ENCODE measurements at places on chromosomes 11 and 22. TPM values are rescaled to one million over a fixed set of nuclear protein-coding genes. Genes with fewer than 3 reads are reported as not detected.

- no peak for DNase-seq
Observed at GRCh38 chr11:80451105-80451504, 1010.3 kb upstream of the TENM4 start.

DNA sequence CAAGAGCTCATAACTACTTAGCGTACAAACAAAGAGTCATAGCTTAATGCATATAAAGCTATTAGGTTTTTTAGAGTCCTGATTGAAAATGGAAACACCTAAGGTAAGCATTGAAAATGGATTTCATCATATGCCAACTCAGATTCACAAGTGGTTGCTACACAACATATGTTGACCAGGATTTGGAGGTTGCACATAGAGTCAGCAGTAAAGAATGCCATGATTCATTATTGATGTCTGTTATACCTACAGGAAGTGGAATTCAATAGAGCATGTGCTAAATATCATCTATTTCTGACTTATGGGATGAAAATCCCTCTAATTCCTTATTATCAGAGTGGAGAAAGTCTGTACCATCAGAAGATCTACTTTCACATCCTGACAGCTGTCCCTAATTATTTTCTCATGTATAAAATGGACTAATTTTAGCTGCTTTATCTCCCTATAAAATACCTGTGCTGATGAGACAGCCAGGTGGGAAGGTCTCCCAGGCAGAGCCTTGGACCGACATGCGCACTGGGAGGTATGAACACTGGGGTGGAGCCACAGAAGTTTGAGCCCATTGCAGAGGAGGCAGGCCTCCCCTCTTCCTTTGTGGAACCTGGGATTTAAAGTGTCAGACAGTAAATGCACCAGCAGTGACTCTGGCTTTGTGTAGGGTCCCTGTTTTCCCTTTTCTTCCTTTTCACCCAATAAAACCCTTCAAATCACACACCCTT, 204.2 kb downstream of the AASDHPPT start:
- DNase-seq, result no peak

GRCh38 chr11:68472778-68473177, 12.2 kb downstream of the PPP6R3 start:
- no peak for DNase-seq

DNA sequence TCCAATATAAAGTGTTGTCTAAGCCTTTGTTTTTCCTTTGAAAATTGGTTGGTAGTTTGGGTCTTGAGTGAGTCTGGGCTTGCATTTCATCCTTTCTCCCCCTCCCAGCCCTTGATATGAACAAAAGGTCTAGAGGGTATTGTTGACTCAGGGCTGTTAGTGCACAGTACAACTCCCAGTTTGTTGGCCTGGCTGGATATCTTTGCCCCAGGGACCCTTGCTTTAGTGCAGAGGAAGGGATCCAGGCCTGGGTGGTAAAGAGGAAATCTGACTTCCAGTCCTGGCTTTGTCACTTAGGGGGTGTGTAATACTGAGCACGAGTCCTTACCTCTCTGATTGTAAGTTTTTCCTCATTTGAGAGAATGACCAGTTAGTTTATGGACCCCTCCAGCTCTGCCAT, 330.4 kb downstream of the TMEM135 start:
- DNase-seq, result no peak

Gene CRYAB
- 175 TPM for total RNA-seq

DNA sequence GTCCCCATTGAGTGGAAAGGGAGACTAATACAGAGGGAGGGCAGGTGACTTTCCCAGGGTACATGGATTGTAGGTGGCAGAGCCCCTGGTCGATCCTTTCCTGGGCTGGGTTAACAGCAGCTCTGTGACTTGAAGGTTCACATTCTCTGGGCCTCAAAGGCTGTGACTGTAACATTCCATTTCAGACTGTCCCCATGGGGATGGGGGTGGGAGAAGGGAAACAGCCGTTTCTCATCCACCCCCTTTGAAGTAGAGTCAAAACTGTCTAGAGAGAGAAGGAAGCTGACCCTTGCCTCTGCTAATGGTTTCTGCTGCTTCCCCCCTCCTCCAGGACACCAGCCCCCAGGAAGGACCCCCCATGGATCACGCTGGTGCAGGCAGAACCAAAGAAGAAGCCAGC, 19.2 kb downstream of the MICALL1 start:
- DNase-seq, result no peak

- no peak for DNase-seq
Observed at GRCh38 chr11:37282367-37282766, 684.3 kb upstream of the RAG2 start.

GRCh38 chr11:68142028-68142412, 20.8 kb upstream of the CHKA start:
- DNase-seq, result no peak

Gene KDM4E
- total RNA-seq, result not detected

- DNase-seq, result no peak
Observed at GRCh38 chr11:31957674-31958073, 133.2 kb upstream of the RCN1 start.

Gene MPPED2
- total RNA-seq, result not detected

Gene MAPK11
- 21.3 TPM for total RNA-seq

DNA sequence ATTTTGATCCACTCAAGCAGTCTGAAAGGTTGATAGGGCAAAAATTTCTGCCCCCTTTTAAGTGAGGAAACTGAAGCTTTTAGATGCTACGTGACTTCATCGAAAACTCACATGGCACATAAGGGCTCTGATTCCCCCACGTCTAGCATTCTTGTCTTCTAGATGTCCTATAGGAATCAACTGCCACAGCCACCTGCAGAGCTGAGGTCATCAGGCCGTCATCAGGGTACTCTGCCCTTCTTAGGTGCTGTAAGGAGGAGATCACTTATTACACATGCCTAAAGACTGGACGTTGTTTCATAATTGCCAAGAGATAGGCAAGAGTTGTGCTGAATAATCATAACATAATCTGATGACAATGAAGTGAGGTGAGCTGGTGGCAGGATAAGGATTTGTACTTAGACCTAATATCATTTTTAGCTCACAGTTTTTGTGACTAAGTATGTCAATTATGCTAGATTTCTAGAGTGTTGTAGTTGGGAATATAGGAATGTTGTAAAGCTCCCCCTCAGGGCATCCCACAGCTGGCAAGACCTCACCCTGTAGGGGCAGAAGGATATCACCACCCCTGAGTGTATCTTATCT, 349.4 kb downstream of the METTL15 start:
- no peak for DNase-seq

Gene KCNQ1
- not detected for total RNA-seq

GRCh38 chr11:64888729-64889511, 10.5 kb upstream of the EHD1 start:
- DNase-seq, result no peak

Gene PITPNM1
- 35.2 TPM for total RNA-seq

Data from G401 (cell line).